H9 (cell line): ENCODE measurements at places on chromosomes 3 and 15.

GRCh38 chr3:54223063-54223462 is 100.7 kb downstream of the CACNA2D3 start:
- DNase-seq = no peak

DNA sequence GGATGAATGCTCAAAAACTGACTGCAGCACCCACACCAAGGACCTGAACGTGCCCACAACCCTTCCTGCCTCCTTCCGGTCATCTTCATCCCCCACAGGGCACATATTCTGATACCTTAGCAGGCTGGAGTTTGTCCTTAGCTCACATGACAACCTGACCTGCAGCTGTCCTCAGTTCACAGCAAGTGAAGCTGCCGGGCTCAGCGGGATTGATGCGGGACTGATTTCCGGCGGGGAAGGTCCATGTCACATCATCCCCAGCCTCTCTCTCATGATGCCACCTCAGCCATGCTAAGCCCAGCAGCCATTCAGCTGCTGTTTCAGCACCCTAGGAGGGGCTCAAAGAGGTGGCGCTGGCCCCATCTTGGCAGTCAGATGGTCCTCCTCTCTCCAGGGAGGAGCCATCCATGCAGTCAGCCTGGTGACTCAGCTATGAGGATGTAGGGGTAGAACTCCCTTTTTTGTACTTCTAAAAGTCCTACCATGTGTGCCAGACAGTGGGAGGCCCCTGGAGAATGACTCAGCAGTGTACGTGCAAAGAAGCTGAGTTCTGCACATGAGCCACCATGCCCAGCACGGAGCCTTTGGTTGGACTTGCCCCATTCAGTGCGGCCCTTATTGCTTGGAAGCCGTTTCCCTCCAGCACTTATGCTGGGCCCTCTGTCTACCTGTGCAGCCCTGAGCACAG is 9.5 kb downstream of the CA12 start:
- DNase-seq = no peak

DNA sequence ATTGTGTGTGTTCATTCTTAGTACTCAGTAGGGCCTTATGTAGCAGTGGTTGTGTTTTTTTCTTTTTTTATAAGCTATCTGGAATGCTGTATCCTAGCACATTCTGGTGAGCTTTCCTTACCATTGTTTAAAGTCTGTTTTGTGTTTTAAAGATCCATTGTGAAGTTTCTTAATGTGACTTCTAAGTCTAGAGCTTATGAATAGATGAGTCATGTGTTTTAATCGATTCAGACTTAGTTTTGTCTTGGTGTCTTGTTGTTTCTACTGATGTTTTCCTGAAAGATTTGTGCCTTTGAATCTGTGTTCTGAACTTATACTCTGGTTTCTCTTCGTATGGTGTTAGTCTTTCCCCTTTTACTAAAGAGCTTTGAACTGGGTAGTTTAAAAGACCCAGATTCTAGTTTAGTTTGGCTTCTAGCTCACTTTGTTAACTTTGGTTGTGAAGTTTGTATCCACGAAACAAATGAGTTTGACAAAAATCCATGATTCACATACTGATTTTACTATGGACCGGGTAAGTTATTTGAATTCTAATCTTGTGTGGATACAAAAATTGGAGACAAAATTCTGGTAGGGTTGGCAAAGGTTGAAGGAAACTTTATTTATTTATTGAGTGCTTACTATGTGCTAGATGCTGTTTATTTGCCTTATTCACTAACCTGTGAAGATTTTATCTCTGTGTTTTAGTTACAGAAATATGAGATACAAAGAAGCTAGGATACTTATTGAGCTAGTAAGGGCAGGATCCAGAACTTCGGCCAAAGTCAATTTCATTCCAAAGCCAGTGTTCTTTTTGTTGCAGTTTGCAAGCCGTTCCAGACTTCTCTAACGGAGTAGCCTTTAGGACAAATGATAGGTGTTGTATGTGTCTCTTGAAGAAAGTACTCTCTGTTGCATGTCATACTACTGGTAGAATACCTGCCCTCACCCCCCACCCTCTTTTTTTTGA is 24.8 kb downstream of the AKAP13 start:
- DNase-seq = no peak

DNA sequence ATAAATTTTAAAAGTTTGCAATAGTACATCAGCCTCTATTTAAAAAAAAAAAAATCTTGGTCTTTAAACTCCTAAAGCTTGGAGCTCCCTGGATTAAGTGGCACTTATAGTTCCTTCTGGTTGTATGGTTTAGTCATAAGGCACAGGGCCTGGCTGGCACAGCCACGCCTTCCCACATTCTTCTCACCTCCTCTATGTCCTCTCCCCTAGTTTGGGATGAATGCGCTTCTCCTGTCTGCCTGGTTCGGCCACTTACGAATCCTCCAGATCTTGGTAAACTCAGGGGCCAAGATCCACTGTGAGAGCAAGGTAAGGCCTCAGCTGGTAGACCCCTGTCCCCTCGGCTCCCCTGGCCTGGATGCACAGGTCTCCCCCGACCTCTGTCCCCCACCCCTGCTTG is 10.0 kb downstream of the ANKDD1A start:
- no peak for DNase-seq

DNA sequence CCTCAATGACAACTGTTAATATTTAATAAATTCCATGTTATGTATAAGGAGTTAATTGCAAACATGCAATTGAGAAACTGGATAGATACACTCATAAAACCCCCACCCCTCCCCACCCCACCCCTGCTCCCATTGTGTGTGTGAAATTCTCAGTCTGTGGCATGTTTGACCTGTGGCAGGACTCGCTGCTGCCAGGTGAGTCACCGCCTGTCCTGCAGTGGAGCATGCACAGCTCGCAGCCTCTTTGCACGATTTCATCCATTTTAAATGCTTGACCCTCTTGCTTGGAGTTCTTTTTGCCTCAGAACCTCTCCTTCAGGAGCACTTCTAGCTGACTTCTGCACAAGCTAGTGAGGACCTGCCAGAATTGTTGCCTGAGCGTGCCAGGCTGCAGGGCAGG is 5.3 kb upstream of the APEH start:
- no peak for DNase-seq

DNA sequence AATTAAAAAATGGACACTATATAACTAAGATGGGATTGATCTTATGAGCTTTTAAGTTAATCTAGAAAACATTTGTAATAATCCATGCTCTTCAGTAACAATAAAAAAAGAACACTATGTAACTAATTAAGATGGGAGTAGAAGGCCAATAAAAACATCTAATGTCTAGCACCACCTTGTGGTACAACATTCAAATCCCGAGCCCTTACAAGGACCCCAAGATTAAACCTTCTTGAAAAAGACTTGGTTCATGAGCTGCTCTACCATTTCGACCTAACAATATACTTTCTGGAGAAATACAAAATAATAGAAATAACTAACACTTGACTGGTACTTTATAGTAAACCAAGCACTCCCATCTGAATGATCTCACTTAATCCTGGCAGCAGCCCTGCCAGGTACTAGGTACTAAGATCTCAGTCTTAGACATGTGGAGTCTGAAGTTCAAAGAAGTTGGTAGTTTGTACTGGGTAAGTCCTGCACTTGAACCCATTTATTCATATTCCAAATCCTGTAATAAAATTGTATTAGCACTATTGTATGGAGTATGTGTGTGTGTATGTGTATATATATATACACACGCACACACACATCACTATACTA is 21.8 kb downstream of the METTL6 start:
- DNase-seq = no peak

DNA sequence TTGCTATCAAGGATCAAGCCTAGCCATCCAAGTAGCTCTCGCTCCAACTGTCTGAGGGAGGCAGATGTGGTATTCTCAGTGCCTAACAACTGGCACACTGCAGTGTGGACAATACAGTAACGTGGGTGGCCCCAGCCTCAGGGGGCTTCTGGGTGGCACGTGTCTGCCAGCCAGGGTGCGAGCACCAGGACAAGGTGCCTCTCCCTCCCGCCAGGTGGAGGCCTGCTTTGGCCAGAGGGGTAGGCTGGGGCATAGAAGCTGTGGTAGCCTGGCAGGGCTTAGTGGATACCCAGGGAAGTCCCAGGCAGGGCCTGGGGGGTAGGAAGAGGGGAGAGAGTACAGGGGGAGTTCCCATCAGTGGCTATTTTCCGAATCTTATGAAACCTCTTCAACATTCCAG is 234.0 kb downstream of the PLCL2 start:
- DNase-seq = no peak

GRCh38 chr3:182983876-182984275 is 3.5 kb upstream of the DCUN1D1 start:
- DNase-seq = no peak

DNA sequence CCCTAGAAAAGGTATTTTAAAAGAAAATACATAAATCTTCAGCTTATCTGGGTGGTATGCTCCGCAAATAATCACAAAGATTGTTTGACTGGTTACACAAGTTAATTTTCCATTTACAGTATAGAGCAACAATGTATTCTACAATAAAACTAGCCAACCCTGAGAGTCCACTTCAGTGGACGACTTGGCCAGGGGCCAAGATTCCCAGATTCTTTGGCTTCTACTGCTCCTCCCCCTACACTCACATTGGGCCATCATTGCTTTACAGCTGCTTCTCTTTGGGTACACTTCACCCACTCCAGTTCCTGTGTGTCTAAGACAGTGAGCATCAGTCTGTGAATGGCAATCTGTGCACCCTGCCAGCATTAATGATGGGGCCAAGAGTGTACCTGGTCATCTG is 17.2 kb upstream of the PRICKLE2 start:
- DNase-seq = no peak

GRCh38 chr3:25901796-25902195 is 111.9 kb downstream of the OXSM start:
- no peak for DNase-seq

DNA sequence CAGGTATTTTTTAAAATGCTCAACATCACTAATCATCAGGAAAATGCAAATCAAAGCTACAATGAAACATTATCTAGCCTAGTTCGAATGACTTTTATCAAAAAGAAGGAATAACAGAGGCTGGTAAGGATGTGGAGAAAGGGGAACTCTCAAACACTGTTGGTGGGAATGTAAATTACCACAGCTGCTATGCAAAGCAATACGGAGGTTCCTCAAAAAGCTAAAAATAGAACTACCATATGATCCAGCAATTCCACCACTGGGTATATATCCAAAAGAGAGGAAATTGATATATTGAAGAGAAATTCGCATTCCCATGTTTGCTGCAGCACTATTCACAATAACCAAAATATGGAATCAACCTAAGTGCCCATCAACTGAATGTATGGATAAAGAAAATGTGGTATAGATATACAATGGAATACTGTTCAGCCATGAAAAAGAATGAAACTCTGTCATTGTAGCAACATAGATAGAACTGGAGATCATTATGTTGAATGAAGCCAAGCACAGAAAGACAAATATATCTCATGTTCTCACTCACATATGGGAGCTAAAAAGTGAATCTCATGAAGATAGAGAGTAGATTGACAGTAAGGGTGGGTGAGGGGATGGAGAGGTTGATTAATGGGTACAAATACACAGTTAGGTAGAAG is 19.7 kb upstream of the CLN6 start:
- DNase-seq = no peak

- DNase-seq = no peak
Measured at GRCh38 chr3:99249627-99250026, 348.1 kb upstream of the DCBLD2 start.

GRCh38 chr3:167783781-167784180 is 48.3 kb downstream of the SERPINI1 start:
- DNase-seq = no peak

DNA sequence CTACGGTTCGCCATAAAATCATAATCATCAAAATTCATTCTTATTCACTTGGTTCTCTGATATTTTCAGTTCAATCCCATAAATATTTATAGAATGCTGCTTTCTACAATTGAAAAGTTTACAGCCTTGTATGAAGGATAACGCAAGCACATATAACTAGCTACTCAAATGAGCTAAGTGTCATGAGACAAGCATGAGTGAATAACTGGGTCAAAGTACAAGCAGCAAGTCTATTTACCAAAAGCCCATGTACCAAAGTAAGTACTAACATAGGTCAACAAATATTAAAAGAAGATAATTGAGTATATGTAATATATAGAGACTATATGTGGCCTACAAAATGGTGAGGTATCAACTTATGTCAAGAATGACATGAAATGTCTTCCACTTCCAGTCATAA is 596.6 kb downstream of the GBE1 start:
- no peak for DNase-seq

- DNase-seq = no peak
Measured at GRCh38 chr3:139460076-139460475, 16.2 kb downstream of the RBP2 start.

DNA sequence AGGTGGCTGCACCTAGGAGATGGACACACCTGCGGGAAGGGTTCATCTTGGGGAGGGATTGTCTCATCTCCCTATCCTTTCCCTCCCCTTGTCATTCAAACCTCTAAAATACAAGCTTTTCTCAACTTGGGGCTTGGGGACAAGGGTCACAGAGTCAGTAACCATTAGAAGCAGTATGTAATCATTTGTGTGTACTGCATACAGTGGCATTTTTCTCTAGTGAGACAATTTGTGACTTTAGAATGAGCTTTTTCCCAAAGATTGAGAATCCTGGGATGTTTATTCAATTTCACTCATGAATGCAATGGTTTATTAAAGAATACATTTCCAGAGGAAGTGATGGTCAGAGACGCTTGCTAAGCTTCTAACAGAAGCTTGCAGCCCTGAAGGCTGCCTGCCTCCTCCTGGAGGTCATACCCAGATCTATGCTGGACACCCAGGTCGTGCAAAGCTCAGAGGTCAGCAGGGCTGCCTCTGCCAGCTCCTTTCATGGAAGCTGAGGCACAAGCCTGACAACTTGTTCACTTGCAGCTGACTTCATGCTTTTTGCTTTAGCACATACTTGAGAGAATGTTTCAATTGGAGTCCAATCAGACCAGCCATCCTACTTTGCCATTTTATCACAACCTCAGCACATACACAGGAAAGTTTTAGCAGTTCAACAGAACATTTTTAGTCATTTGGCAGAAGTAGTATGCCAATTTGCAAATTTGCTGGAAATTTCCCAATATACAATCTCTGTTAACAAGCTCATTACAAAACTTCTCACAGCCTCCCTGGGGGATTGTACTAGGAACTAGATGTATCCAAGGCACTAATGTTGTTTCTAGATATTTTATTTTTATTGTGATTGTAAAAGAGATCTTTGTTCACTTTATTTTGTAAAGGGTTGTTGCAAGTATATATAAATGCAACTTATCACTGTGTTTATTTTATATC is 25.6 kb upstream of the ALDH1L1 start:
- no peak for DNase-seq

DNA sequence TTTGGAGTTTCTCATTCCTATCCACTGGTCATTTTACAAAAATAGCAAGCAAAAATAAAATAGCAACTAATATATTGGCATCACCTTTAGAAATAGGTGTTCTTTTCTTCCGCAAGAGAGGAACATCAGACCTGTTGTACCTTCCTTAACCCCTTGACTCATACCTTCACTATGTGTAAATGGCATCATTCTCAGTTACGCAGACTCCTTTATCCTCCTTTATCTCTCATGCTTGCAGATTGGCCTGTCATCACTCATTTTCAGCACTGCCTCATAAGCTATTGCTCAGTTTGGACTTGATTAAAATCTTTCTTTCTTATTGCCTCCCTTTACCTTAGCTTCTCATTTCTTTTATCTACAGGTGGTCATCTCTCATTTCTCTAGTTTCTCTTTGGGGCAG is 21.4 kb downstream of the ARHGEF26 start:
- DNase-seq = no peak

- DNase-seq = peak; percentile 78
Measured at GRCh38 chr15:45429941-45430792, 51.8 kb upstream of the GATM start.

- DNase-seq = no peak
Measured at GRCh38 chr3:154973851-154974250, 106.3 kb upstream of the MME start.
